ENCODE measurements at places on chromosomes 6 and 20.

GRCh38 chr6:139153855-139154254 is 19.0 kb downstream of the HECA start:
- no peak for DNase-seq

GRCh38 chr20:37450344-37450743 is 70.7 kb upstream of the NNAT start:
- no peak for DNase-seq

DNA sequence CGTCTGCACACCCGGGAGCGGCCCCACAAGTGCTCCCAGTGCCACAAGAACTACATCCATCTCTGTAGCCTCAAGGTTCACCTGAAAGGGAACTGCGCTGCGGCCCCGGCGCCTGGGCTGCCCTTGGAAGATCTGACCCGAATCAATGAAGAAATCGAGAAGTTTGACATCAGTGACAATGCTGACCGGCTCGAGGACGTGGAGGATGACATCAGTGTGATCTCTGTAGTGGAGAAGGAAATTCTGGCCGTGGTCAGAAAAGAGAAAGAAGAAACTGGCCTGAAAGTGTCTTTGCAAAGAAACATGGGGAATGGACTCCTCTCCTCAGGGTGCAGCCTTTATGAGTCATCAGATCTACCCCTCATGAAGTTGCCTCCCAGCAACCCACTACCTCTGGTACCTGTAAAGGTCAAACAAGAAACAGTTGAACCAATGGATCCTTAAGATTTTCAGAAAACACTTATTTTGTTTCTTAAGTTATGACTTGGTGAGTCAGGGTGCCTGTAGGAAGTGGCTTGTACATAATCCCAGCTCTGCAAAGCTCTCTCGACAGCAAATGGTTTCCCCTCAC is 21.0 kb downstream of the PRDM1 start:
- no peak for DNase-seq

DNA sequence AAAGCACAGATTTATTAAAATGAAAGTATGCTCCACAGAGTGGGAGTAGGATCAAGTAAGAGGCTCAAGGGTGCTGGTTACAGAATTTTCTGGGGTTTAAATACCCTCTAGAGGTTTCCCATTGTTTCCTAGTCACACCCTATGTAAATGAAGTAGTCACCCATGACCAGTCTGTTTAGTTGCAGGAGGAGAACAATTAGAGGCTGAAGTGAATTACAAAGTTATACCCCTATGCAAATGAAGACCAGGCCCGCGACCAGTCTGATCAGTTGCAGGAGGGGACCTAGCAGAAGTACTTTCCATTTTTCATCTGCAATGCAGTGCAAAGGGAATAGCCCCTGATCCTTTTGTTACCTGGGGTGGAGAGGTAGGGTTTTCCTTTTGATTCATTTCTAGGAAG is 11.8 kb upstream of the FILIP1 start:
- no peak for DNase-seq

DNA sequence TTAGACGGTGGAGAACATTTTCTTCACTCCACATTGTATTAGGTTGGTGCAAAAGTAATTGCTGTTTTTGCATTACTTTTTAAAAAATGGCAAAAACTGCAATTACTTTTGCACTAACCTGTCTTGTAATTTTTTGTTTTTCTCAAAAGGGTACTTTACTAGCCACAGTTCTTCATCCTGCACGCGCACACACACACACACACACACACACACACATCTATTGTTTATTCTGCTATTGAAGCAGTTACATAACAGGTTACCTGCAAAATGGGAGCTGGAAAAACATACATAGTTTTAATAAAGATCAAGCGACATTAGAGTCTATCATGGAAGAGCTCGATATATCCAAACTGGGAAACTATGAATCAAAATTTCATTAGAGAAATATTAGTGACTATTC is 235.2 kb downstream of the SIM1 start:
- no peak for DNase-seq

DNA sequence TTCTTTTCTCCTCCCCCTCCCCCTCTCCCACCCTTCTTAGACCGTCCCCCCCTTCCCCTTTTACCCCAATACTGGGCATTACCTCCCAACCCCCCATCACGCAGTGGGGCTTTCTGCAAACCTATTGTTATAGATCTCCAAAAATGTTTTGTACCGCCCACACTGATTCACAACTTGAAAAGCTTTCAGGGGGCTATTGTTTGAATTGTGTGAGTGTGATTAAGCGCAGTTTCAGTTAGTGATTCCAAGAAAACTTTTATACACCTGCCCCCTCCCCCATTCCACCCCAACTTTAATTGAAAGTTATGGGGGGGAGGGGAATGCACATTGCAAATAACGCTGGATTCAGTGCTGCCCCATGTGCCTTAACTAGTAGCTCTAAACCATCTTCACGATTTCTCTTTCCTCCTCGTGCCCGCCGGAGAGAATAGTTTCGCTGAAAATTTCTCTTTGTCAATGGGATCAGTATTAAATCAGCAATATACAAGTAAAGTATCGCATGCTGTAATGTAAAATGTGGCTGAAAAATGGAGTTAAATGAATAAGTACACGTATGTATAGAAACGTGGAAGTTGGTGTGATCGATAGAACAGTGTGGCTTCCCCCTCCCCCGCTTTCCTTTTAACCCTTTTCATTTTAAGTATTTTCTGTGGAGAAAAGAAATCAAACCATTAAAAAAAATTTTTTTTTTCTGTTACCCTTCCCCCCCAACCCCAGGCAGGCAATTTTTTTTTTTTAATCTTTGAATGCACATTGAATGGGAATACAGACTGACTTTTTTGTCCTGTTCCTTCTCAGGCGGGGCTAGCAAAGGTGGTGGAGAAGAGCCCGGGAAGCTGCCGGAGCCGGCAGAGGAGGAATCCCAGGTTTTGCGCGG is 632 bp downstream of the LIN28B start:
- no peak for DNase-seq

GRCh38 chr20:62337558-62338293 is 29.4 kb downstream of the LAMA5 start:
- DNase-seq, result no peak

DNA sequence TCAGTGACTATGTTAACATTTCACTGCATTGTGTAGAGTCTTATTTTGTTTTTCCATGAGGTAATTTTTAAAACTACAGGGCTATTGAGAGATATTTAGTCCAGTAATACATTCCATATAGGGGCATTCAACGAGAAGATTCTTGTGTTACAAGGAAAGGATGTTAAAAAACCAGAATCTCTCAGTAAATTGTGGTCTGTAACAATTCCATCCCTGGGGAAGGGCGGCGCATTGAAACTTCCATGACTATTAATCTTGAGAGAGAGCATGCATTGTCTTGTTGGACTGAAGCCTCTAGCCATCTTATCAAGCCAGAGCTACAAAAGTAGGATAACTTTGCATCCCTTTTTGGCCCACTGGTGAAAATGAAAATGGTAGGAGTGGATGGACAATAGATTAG is 119.7 kb downstream of the BCKDHB start:
- no peak for DNase-seq

GRCh38 chr6:142300758-142301650 is 803 bp upstream of the ADGRG6 start:
- peak; percentile 64 for DNase-seq

GRCh38 chr6:86682297-86682696 is 255.0 kb upstream of the HTR1E start:
- DNase-seq, result no peak

All from right forelimb (tissue), 1 donor.